ENCODE measurements at places on chromosomes 3 and 15.

GRCh38 chr3:159783780-159784742 lies 204.6 kb upstream of the IL12A start:
- no peak for DNase-seq

DNA sequence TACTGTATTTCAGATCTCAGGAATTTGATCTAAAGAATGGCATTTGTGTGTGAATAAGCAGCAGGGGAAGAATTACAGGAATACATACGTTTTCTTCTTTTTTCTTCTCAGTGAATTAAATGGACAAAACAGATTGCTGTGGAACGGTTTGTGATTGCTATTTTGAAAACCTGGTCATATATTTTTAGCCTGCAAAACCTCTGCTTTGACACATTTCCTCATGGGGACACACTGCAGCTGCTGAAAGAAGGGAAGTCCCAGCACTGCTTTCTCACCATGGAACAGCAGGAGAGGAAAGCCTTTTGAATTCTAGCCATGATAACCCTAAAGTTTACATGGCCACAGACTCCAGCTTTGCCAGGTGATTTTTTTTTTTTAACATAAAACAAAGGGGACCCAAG lies 315.0 kb downstream of the OXSM start:
- DNase-seq = no peak

DNA sequence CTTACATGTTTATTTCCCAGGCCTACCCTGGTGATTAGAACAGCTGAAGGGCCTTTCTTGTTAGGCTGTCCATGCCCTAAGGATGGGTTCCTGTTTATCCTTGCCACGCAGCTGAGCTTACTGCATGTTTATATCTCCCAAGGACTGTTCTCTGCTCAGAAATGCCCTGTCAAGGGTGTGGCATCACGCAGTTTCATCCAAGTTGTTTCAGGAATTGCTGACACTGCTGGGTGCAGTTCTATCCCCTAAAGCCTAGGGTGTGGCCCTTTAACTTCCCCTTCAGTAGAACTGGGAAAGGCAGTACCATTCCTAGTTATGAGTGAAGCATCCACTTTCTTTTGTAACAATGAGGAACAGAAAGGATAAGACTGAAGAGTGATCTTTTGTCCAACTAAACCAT lies 5.0 kb downstream of the ELL3 start:
- no peak for DNase-seq

- DNase-seq = no peak
These were observed 451 bp downstream of the ONECUT1 start for GRCh38 chr15:52789601-52790168.
